ENCODE measurements at places on chromosomes 7 and 10. TPM values are rescaled to one million over a fixed set of nuclear protein-coding genes. Genes with fewer than 3 reads are reported as not detected.

DNA sequence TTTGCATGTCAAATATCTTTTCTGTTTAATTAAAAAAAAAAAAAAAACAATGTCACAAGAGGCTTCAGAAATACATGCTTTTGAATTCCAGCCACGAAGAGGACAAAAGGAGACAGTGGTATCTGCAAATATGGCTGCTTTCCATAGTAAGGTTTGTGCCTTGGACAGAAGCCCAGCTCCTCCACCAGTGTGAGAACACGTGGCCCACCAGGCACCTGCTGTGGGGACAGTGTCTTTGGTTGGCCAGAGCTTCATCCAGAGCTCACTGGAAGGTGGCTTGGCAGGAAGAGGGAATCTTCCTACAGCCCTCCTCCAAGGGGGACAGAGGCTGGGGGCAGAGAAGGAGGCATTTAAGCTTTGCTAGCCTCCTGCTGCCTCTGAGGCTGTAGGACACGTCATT lies 144.6 kb downstream of the GLCCI1 start:
- ATAC-seq, result no peak

DNA sequence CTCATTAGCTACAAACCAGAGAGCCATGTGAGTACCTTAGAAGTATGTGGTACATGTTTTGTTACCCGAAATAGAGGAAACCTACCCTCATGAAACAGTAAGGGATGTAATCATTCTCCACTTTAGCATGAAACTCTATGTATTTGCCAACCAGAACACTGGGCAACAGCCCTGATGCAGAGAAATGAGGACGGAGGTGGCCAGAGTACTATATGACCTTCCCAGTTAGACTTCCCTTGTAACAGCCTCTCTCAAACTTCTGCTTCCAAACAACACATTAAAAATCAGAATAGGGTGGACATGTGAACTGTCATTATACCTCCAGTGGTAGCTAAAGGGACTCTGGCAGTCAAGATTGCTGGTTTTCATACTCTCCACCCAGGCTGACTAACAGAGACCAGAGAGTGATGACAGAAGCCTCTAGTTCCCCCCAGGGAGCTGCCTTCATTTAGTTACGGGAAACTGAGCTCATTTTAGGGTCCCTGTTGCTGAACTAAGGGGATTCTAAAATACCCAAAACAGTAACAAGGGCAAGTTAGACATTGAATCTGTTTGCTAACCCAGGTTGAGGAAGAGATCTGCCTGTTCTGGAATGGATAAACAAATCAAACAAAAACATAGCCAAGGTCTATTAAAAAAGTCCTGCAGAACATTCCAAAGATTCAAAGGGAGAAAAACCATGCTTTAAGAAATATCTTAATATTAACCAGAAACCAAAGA lies 83.1 kb downstream of the VPS41 start:
- peak; percentile 58 for ATAC-seq

The CYP3A7 gene
- not detected for total RNA-seq

- ATAC-seq, result no peak
These were observed 17.4 kb downstream of the PDE6C start for GRCh38 chr10:93629647-93630305.

GRCh38 chr7:94655126-94655847 lies 646 bp downstream of the SGCE start:
- no peak for ATAC-seq

GRCh38 chr7:6438427-6438826 lies 9.3 kb downstream of the DAGLB start:
- ATAC-seq, result no peak

- no peak for ATAC-seq
These were observed 116.7 kb downstream of the SEMA3E start for GRCh38 chr7:83532219-83532618.

The KDM7A gene
- 26.3 TPM for total RNA-seq

DNA sequence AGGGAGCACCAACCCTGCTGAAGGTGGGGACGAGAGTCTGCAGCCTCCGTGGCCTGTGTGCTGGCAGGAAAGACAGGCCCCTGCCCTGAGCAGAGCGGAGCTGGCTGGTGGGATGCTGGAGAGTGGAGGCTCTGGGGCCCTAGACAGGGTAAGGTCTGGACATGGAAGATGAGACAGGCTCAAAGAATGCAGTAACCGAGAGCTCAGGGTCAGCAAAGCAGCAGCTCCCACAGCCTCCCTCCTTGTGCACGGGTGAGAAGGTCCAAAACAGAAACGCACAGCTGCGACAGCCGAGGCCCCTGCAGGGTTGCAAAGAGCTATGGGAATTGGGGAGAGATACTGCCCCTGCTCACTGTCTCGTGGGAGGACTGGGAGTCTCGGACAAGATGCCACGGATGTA lies 80.5 kb downstream of the TNS3 start:
- no peak for ATAC-seq

The PILRA gene
- 2.5 TPM for total RNA-seq

DNA sequence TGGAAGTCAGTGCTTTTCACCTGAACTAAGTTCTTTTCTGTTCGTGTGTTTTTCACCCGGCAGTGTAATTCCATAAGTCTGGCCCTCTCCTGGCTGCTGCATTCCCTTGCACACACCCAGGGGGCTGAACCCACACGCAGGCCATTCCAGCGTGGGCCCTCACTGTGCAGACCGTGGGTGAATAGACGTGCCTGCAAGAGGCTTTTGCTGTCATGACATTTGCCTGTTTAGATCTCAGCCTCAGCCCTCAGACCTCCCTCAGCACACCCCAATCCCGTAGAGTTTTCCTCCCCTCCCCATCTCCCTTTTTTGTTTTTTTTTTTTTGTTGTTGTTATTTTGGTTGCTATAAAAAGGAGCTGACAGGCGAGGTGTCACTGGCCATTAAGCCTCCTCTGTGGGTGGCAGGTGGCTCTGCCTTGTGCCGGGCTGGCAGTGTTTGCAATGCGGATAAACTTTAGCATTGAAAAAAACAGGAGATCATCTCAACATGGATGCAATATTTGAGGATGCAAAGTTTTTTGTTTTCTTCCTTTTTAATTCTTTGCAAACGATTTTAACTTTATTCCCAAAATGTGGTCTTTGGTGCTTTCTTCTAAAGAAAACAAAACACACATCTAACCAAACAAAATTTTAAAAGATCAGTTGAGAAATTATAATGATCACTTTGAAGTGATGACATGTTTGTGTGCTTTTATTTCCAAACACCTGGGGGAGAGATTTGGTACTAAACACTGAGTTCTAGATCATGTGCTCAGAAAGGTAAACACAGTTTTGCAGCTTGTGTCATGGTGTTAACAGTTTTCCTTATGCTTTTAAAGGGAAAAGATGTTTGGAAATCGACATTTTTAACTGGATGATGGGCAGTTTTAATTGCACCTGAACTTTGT lies 58.8 kb downstream of the WDR37 start:
- no peak for ATAC-seq

- no peak for ATAC-seq
These were observed 2.1 kb upstream of the BNIP3 start for GRCh38 chr10:131983780-131984179.

- no peak for ATAC-seq
These were observed 702.3 kb downstream of the LRMDA start for GRCh38 chr10:76133597-76134255.

The HOXA1 gene
- 0.23 TPM for total RNA-seq

GRCh38 chr7:71900556-71900955 lies 511.6 kb downstream of the CALN1 start:
- ATAC-seq, result no peak

GRCh38 chr7:41786404-41786803 lies 83.5 kb upstream of the INHBA start:
- no peak for ATAC-seq

- ATAC-seq, result no peak
These were observed 71.4 kb upstream of the ZNF438 start for GRCh38 chr10:31103112-31103511.

The CAV1 gene
- 634 TPM for total RNA-seq

DNA sequence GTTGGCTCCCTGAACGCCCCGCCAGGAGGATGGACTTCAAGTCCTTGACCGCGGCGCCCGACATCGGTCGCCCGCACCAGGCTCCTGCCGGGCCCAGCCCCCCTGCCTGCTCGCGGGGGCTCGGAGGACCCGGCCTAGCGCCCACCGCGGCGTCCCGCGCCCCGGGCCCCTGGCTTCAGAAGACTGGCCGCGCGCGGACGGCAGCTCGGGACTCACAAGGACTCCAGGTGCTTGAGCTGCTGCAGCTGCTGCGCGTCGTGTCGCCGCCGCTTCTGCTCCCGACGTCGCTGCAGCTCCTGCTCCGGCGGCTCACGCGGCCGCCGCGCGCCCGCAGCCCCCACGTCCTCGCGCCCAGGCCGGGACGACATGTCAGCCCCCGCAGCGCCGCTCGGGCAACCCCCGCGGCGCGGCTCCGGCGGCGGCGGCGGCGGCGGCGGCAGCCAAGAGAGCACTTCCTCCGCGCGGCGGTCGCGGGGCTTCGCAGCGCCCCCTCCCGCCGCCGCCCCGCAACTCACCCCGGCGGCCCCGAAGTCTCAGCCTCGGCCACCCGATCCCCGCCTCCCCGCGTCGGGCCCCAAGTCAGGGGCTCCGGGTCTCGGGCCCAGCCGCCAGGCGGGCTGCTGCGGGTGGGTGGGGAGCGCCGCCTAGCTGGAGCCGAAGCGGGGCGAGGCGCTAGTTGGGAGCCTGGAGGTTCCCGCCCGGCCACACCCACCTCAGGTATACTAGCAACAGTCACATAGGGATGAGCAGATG lies at the start of gene RP9:
TSS of gene RP9 (minus strand) at position 400 of the 753 bp plus-strand sequence. CDS start at position 368, 32 bp downstream.
- peak; percentile 90 for ATAC-seq

The EPHA1 gene
- total RNA-seq, result not detected

DNA sequence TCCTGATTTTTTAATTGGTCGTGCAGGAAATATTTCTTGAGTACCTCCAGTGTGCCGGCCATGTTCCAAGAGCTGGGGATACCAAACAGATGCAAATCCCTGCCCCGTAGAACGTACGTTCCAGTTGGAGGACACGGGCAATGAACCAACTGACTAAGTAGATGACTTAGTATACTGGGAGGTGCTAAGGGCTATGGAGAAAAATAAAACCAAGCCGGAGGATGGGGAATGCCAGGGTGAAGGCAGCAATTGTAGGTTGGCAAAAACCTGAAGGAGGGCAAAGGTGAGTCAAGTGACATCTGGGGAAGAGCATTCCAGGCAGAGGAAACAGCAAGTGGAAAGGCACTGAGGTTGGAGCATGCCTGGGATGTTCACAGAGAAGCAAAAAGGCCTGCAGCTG lies 6.8 kb upstream of the VSIR start:
- no peak for ATAC-seq

DNA sequence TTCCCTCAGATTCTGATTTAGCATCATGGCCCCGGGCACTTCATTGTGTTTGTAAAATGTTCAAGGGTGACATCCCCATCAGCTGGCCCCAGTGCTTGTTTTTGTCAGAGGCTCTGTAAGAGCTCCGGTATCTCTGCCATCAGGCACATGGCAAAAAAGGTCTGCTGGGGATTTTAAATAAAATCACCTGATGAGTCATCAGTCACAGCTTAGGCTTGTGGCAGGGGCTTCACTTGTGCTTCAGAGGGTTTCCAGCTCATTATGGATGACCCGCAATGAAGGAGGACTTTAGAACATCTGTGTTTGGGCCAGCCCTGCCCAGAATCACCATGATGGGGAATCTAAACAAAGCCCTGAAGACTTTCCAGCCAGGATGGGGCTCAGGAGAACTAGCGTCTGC lies 259.9 kb downstream of the ZEB1 start:
- ATAC-seq, result no peak

The PIP4K2A gene
- 30.4 TPM for total RNA-seq

The DPY19L1 gene
- 21.8 TPM for total RNA-seq

GRCh38 chr7:70557338-70557737 lies 574.6 kb upstream of the GALNT17 start:
- ATAC-seq, result no peak

GRCh38 chr10:97861097-97861750 lies 11.6 kb downstream of the GOLGA7B start:
- ATAC-seq, result no peak

- ATAC-seq, result peak; percentile 90
These were observed 108.7 kb downstream of the DIP2C start for GRCh38 chr10:580778-581177.

The ACBD7 gene
- not detected for total RNA-seq

DNA sequence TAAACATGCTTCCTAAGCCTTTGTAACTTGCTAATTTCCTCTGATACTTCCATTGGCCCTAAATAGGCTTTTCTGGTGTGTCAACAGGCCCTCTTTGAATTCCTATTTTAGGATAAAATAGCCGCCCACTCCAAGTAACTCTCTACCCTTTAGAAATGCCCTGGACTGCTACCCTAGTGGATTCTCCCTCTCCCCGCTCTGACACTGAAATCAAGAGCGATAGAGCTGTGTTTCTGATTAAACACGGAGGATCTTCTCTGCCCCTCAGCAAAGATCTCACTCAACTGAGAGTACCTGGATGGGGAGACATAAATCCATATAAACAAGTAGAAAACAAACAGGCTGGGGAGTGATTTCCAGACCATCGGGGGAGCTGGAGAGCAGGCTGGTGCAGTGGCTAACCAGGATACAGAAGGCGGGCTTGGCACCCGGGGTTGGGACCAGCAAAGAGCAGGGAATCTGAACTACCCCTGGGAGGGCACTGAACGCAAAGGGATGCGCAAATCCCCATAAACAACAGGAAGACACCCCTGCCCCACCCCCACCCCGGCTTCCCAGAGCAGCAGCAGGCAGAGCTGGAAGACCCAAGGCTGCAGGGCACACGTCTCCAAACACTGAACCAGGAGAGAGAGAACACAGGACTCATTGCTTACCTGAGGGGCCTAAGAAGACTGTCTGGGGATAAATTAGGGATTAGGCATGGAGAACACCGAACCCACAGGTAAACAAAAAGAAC lies 2.5 kb downstream of the ASB13 start:
- ATAC-seq, result no peak

DNA sequence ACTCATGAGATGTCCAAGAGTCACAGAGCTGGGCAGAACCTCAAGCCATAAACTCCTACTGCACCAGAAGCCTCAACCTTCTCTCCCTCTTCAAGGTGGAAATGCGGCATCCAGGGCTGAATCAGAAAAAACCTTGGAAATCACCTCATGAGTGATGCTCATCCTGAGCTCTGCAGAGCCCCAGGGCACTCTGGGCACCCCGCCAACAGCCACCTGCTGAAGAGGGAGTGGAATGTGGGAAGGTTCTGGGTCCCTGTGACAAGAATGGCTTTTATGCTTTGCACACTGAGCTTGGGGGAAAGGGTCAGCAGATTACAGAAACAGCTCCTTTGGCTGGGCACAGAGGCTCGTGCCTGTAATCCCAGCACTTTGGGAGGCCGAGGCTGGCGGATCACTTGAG lies 18.8 kb downstream of the NUDT1 start:
- ATAC-seq, result no peak

DNA sequence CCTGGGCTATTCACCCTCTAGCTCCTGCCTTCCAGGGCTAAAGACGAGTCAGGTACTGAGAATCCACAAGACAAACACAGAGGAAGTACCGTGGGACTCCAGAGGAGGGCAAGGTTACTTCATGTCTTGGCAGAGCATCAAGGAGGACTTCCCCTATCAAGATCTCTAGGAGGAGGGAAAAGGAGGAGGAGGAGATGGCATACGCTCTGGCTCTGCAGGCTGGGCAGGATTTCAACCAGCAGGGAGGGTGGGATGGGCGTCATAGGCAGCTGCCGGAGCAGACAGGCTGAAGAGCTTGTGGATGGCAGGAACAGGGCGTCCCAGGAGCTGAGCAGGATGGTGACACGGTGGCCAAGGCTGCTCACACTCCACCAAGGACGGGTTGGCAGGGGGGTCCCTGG lies 21.3 kb downstream of the MDH2 start:
- ATAC-seq, result peak; percentile 76

GRCh38 chr7:124915242-124915641 lies 14.4 kb downstream of the POT1 start:
- no peak for ATAC-seq

- no peak for ATAC-seq
These were observed 39.5 kb upstream of the DMBT1 start for GRCh38 chr10:122521011-122521410.

- peak; percentile 85 for ATAC-seq
These were observed 33.1 kb downstream of the ZMIZ1 start for GRCh38 chr10:79101560-79102497.

GRCh38 chr10:72598769-72599701 lies 26.8 kb downstream of the MICU1 start:
- no peak for ATAC-seq

Measured in gastroesophageal sphincter (tissue), 4 donors.